ENCODE measurements at places on chromosomes 2 and 18.

GRCh38 chr2:86825693-86826381 is 35.1 kb upstream of the CD8A start:
- DNase-seq, result no peak

GRCh38 chr18:62325806-62326645 is 916 bp downstream of the TNFRSF11A start:
- no peak for DNase-seq

- no peak for DNase-seq
Observed at GRCh38 chr2:236536727-236537398, 32.8 kb upstream of the ACKR3 start.

DNA sequence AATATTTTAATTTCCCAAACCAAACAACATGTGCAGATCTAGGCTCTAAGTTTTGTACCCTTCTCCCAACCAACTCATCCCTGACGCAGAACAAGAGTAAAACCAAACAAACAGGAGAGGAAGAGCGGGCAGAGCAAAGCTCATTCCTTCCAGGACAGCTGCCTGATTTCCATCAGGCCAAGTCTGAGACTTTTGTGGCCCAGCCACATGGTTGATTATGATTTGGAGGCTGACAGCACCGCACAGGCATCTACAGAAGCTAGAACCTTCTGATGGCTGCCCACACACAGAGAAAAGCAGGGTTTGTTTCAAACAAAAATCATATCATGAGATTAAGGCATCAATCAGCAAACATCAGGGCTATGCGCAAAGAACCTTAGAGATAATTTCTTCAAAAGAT is 262.6 kb downstream of the TNS1 start:
- no peak for DNase-seq

DNA sequence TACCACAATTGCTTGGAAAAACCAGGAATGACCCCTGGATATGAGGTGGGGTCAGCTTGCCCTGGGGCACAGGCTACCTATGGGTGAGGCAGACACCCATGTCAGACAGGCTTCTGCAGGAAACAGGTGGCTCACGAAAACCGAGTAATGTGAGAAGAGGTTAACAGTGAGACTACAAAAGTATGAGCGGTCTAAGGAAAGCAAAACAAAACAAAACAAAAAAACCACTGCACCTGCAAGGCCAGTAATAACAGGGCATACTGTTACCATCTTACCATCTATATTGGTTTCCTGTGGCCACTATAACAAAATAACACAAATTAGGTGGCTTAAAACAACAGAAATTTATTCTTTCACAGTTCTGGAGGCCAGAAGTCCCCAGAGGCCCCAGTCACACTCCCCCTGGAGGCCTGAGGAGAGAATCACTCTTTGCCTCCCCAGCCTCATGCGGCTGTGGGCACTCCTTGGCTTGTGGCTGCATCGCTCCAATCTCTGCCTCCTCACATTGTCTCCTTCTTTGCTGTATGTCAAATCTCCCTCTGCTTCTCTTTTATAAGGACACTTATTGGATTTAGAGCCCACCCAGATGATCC is 86.6 kb upstream of the EPC2 start:
- no peak for DNase-seq

- peak; percentile 13 for DNase-seq
Observed at GRCh38 chr2:96685577-96686459, 43.3 kb downstream of the FER1L5 start.

DNA sequence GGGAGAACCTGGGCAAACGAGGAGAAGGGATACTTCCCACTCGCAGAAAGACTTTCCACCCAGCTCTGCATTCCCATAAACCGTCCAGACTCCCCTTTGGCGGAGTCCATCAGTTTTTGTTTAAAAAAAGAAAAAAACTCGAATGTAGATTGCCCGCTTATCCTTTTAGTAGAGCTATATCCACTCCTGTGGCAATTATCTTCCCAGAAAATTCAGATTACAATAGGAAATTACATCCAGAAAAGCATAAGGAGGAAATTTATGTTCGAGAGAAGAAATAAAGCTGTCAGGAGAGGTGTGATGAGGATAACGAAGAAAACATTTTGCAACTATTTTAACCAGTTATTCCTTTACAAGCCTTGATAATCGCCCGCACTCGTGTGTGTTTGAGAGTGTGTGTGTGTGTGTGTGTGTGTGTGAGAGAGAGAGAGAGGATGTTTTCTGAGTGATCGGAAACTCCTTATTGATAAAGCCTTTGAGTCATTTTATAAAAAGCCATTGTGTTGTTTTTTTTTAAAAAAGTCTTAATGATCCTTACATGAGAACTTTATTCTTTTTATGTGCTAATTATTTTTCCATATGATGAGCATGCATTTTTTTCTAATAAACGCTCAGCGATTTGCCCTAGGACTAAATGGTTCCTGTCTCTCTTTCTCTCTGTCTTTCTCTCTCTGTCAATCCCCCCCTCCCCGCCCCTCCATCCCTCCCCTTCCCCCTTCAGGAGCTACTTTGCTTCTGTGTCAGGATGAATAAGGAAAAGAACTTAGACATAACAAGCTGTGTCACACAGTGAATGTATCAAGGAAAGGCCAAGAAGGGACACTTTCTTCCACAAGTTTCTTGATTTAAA is 1.1 kb upstream of the PPP3R1 start:
- peak; percentile 48 for DNase-seq

DNA sequence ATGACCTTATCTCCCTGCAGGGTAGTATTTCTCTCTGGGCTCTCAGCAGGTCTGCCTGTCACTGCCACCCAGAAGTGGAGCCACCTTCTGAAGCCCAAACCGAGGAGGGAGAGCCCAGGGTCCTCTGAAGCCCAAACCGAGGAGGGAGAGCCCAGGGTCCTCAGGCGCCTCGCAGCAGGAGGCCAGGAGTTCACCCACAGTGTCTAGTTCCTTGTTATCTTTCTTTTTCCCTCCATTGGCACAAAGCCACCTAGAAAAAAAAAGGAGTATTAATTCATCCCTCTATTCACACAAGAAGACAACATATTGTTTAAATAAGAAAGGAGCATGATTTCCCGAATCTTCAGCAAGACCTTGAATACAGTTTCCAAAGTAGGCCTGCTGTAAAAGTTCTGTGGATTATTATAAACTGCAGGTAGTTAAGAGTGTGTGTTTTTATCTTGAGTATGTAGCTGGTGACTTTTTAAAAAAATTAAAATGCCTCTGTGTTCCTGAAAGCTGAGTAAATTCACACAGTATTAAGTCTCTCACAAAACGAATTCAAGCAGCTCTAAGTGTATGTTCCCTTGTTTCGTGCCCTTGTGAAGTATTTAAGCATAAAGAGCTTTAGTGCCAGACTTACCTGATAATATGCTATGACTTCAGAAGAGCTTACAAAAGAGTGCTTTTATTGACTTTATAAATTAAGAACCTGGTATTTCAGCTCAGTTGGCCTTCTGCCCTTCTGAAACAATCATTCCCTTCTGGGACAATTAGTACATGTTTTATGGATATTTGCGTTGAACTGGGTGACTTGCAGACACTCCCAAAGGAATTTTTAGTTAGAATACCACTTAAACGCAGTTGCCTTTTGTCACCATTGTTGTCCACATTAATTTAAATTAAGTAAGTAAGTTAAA is 11.7 kb upstream of the GRHL1 start:
- no peak for DNase-seq

GRCh38 chr18:50790241-50790640 is 29.6 kb downstream of the MRO start:
- DNase-seq, result no peak

- DNase-seq, result peak; percentile 59
Observed at GRCh38 chr2:75698918-75699317, 11.8 kb downstream of the GCFC2 start.

- no peak for DNase-seq
Observed at GRCh38 chr2:60867848-60868247, 13.5 kb upstream of the REL start.

- DNase-seq, result no peak
Observed at GRCh38 chr18:78727057-78727739, 252.4 kb upstream of the SALL3 start.

DNA sequence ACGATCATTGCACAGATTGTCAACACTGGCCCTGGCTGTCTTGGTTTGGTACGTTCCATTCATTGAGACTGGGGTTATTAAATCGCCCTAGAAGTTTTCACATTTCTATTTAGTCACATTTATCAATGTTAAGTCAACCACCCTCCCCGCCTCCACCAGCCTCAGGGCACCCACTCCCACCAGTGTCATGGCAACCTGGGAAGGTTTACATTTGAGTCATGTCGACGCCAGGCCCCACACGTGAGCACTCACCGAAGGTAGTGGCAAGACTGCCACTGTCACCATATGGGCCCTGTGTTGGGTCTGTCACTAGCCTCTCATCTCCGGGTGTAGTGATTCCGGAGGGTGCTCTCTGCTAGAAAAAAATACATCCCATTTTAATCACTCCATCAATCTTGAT is 194.2 kb downstream of the TWIST2 start:
- DNase-seq, result no peak

- peak; percentile 15 for DNase-seq
Observed at GRCh38 chr2:196205881-196206435, 34.6 kb upstream of the STK17B start.

- peak; percentile 41 for DNase-seq
Observed at GRCh38 chr2:209496586-209496982, 72.7 kb downstream of the MAP2 start.

DNA sequence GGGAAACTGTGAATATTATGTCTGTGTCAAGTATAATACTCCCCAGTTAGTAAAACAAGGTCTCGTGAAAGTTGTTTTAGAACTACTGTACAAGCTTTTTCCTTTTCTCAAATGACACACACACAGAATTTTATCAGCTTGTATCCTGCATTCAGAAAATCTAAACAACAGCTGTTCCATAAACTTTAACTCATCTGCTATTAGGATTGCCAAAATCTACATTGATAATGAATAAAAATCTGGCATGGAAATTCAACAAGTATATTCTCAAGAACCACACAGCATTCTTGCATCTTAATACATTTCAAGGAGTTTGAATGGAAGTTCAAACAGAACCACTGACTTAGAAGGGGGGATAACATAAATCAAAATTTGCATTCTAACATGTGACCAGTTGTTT is 151.2 kb downstream of the SLC39A10 start:
- DNase-seq, result no peak

DNA sequence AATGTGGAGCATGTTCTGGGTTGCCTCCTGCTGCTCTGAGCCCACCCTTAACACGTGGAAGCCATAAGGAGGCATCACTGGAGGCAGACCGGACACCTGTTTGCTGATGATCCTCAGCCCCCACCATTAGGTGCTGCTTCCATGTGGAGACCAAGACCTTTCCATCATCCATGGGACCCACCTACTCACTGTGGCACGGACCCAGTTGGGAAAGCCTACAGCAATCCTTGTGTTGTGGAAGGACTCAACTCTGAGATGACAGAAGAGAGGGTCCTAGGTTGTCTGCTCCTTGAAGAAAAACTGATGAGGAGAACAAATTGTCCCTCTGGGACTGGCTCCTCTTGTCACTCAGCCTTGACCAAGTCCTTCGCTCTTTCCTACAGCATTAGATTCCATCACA is 86.5 kb upstream of the RAB12 start:
- no peak for DNase-seq

DNA sequence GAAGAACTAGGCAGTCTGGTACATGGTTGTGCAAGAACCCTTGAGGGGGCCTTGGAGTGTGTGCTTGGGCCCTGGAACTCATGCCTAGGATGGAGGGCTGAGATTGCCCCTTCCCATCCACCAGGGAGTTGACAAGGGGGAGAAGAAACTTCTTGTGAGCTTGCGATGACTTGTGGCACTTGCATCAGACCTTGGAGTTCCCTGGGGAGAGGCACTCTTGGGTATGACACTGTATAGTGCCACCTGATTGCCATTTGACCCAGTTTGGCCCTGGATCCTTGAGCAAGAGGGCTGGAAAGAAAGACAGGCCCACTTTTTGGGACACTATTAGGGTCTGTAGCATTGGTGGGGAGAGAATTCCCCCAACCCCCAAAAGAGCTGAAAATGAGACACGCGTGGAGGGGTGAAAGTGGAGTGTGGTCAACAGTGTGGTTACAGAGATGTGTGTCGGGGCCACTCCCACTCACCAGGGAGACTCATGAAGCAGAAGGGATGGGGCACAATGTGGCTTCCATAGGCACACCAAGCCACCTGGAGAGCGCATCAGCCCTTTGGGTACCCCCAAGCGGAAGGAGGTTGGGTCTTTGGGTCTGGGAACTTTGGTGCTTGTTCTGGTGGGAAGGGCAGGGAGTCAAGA is 101.3 kb downstream of the MSH2 start:
- no peak for DNase-seq

DNA sequence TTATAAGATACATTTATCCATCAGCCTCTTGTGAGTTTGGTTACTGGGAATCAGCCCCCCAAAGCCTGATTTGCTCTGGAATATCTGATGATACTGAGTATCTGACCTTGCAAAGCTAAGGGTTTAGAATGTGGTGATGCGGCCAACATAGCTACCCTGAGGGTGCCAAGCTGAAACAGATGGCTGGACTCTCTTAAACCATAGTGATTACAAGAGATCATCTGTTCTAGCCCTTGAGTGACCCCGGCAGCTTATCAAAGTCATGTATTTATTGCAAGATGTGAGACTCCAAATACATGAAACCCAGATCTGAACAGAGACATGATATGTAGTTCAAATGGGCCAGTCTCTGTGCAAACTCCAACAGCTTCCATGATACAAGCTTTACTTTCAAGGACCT is 78.2 kb upstream of the CABLES1 start:
- DNase-seq, result no peak

DNA sequence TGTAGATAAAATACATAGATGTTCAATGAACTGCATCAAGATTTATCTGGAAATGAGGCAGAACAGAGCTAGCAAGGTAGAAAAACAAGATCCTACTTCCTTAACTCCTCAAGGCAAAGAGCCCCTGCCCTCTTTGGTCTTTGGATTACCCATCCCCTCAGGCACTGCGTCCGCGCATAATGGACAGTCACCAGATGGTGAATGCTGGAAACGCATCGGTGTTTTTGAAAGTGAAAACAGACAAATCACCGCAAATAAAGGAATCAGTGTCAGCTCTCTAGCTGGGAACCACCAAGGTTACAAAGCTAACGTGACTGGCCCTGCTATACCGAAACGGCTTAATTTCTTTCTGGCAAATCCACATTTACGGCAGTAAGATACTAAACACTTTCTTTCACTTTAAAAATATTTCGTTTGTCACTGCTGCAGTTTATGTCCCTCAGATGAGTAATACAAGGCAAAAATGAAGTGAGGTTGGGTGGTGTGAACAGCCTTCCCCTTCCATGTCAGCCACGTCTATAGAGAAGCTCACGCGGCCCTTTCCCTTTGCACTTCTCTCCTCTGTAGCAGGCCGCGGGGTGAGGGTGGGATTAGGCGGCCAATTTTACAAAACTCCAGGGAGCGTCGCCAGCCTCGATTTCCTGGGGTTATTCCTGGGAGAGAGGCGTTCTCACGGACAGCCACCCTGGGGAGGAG is 627 bp upstream of the GALR1 start:
- DNase-seq, result no peak

- DNase-seq, result peak; percentile 93
Observed at GRCh38 chr2:10120158-10120876, 2.2 kb upstream of the RRM2 start.

- no peak for DNase-seq
Observed at GRCh38 chr2:230899786-230900185, 25.3 kb downstream of the GPR55 start.

GRCh38 chr18:31857526-31858106 is 85.3 kb downstream of the TRAPPC8 start:
- DNase-seq, result no peak

- DNase-seq, result peak; percentile 66
Observed at GRCh38 chr2:138827426-138828054, 47.4 kb upstream of the NXPH2 start.
